ENCODE measurements at places on chromosomes 7 and 10.

GRCh38 chr10:104268713-104269645 lies at the start of gene GSTO2:
GSTO2 (plus strand) TSS chr10:104269184; CDS start chr10:104274916, 5,732 bp downstream.
- peak; percentile 95 for DNase-seq

- DNase-seq, result no peak
Observed at GRCh38 chr10:4488904-4489303, 337.1 kb upstream of the AKR1E2 start.

DNA sequence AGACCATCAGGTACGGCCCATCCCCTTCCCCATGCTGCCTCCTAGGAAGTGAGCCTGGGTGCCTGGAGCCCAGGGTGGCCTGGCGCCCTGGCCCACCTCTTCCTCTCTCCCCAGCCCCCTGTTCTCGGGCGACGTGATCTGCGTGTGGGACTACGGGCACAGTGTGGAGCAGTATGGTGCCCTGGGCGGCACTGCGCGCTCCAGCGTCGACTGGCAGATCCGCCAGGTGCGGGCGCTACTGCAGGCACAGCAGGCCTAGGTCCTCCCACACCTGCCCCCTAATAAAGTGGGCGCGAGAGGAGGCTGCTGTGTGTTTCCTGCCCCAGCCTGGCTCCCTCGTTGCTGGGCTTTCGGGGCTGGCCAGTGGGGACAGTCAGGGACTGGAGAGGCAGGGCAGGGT lies 17.0 kb downstream of the ASL start:
- no peak for DNase-seq

DNA sequence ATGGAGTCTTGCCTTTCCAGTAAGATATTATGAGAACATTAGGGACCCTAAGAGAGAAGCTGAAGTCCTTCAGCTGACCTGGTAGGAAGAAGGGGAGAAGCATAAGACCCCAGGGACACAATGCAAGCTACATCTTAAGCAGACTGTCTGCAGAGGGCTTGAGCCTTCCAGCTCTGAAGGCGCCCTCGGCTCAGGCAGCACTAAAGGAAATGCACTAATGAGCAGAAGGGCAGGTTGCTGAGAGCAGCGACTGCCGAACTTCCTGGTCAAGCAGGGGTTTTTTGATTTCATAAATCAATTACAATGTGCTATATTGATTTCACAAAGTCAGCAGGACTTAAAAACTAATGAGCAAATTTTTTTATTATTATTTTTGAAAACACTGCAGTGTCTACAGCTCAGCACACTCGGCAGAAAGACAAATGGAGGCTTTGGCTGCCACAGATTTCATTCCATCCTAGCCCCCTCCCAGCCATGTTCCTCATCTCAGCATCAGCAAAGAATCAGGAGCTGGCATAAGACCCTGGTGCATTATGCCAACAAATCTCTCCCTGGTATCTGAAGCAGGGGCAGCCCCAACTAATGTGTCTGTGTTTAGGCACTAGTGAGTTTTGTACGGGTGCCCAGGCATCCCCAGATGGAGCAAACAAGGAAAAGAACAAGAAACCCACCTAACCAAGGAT lies 57.1 kb downstream of the LRRTM3 start:
- no peak for DNase-seq

DNA sequence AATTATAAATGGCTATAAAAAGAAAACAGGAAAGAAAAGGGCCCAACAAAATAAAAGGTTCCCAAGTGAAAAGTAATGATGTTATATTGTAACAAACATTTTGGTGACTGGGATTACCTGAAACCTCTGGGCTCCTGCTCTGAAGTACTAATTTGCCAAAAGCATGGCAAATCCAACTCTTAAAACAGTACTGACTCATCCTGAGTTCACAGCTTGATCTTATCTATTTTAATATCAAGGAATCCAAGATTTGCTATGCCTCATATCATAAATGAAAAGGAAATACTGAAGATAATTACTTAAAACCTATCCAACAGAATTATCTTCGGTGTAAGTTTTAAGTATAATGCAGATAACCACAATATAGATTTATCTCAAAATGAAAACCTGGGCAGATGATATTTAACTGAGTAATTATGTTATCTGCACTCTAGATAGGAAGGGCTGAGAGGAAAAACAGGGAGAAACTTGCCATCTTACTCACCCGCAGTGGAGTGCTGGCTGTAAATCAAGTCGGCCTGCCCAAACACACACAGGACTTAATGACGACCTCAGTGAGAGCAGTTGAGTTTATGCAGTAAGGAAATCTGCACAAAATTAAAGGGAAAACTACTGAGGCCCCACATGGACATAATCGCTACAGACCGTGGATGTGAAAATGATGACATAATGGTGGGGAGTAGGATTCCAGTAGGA lies 48.4 kb downstream of the MPP7 start:
- DNase-seq, result no peak

GRCh38 chr10:91513598-91514424 lies 103.7 kb downstream of the HECTD2 start:
- no peak for DNase-seq

DNA sequence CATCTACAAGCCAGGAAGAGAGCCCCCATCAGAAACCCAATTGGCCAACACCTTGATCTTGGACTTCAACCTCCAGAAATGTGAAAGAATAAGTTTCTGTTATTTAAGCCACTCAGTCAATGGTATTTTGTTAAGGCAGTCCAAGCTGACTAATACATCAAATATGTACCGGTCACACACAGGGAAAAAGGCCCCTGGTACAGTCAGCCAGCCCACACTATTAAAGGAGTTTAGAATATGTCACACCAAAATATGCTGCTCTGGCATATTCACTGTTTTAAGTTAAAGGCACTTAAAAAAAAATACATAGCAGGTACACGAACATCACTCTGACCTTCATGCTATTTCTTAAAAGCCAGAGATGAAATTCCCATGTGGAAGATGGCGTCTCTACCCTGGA lies 15.2 kb upstream of the CDCA7L start:
- DNase-seq, result no peak

GRCh38 chr7:44441079-44441478 lies 49.4 kb downstream of the NUDCD3 start:
- no peak for DNase-seq

DNA sequence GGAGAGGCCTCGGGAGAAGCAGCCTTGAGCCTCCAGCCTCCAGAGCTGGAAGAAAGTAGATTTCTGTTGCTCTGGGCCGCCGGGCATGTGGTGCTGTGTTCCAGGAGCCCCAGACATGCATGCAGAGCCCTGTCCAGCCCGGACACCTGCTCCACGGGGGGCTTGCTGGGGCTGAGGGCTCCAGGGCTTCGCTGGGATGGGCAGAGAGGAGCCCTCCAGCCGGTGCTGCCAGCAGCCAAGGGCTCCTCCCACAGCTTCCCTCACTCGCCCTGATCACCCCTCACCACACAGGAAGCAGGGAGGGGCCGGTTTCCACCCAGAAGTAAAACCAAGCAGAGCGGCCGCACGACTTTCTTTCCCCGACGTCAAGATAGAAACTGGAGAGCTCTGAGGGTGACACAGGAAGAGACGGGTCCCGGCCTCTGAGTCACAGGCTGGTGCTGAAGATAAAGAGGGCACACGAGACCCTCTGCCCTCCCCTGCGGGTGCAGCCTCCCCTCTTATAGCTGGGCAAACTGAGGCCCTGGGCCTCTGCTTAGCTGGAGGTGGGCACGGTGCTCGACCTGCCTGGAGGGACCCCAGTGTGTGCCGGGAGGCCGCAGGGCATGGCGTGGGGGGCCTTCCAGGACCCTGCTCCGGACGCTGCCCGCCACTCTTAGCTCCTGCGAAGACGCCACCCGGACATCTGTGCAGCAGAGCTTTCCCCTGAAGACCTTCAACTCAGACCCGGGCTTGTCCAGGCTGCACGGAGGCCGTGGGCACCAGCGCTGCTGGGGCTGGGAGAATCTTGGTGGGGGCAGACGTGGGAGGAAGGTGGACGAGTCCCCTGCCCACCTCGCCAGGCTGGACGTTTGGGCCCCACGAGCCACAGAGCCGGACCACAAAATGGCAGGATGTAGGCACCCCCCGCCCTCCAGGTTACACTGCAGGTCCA lies 31.1 kb downstream of the ADAP1 start:
- DNase-seq, result peak; percentile 84

GRCh38 chr10:129993621-129994020 lies 29.5 kb upstream of the EBF3 start:
- DNase-seq, result no peak

DNA sequence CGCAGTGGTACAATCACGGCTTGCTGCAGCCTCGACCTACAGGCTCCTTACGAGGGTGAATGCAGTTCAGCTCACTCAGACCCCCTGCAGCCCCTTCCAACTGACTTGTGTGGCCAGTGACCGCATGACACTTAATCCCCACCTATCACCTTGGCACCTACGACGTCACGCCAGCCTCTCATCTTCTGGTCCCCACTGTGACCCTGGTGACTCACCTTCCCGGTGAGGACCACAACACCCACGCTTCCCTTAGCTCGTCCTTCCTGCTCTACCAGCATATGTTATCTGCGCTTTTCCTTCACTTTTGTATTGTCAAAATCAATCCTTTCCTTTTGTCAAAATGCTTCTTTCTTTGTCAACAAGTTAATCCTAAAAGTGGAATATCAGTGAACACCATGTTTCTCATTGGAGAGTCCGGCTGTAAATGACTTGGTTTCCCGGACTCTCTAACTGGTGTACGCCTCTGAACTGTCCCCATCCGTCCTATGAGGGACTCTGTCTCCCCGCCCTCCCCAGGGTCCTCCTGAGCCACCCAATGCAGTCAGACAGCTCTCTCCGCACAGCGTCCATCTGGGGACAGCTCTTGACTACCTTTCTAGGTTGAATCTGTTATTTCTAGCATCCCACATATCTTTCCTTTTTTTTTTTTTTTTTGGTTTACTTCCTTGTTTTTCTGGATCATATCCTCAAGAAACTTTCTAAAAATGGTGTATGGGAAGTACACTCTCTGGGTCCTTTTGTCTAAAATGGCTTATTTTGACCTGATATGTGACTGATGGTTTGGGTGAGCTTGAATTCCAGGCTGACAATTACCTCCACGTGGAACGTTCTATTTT lies 37.3 kb downstream of the CFAP46 start:
- DNase-seq, result no peak

GRCh38 chr7:10815546-10815945 lies 158.1 kb upstream of the PHF14 start:
- no peak for DNase-seq

DNA sequence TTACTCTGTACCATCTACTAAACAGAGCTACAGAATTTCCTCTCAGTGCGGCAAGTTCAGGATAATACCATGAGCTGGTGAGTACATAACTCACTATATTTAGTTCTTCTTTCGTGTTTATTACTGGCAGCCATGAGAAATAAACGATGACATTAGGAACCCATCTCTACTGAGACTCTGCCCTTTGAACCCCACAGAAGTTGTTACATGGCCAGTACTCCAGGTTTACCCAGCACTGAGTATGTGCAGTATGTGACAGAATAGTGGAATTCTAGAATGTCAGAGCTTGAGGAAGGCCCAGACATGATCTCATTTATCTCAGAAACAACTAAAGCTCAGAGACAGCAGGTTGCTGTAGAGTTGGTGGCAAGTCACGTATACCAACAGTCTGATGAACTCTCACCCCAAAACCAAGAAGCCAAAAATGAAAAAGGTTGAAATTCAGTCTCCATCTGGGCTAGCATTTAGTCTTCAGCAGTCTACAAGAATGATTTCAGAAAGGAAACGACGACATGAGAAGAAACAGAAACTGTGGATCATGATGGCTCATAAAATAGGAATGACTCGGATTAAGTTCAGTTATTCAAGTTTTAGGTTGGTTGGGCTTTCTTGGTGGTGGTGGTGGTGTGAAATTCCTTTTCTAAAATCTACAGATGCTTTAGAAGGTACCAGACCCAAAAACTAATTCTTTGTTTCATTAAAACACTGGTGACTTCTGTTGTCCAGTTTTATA lies 78.5 kb downstream of the SORBS1 start:
- DNase-seq, result no peak

DNA sequence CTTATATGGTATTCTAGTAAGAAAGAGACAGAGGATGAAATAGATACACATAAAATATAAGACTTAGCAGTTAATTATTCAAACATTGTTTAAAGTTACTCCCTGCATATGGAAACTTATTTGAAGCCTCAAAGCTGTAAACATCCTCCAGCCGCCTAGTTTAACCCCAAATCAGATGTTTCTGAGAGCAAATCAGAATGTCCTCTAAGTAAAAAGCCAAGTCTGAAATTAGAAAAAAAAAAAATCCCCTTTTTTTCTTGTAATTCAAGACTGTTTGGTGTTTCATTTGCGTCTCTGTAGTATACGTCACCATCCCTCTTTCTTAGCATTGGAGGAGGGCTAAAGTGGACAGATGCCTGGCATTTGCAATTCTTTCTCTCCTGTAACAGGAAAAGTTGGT lies 46.4 kb downstream of the TMEM26 start:
- no peak for DNase-seq

DNA sequence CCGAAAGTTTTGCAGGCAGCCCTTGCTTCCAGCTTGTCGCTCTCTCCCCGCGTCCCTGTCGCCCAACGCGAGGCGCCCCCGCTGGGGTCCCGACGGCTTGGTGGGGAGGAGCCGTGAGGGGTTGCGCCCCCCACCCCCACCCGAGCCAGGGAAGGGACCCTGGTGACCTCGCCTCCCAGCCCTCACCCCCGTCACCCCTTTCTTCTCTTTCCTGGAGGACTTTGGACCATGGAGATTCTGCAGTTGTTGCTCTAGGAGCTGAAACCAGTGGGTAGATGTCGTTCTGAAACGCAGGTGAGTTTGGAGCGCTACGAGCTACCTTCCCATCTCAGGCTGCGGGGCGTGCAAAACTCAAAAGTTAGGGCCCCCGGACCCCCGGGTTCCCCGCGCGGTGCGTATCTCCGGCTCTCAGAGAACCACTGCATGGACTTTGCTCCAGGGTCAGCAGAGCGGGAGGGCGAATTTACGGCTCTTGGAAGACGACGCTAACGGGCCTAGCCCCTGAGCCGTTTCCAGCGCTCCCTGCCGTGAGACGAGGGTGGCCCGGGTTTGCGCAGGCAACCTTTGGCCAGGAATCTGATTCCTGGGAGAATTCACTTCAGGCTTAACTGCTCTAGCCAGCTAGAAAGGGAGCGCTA lies 684 bp upstream of the ATXN7L1 start:
- DNase-seq, result peak; percentile 15

GRCh38 chr7:116329686-116330503 lies 119.6 kb downstream of the TES start:
- DNase-seq, result no peak

- DNase-seq, result no peak
Observed at GRCh38 chr7:31126976-31127375, 74.9 kb downstream of the ADCYAP1R1 start.

DNA sequence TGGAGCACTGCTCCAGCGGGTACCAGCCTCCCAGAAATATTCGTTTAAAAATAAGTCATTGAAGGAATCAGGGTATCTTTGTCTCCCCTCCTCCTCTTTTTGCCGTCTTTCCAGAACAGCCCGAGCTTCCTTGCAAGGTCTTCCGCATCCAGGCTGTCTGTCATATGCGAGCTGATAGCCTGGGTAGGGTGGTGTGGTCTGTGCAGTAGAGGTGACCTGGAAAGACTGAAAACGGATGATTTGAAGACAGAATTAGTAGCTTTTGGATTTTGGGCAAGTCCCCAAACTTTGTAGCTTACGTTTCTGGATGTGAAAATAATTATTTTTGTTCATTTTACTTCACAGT lies 480 bp downstream of the VPS50 start:
- no peak for DNase-seq

- no peak for DNase-seq
Observed at GRCh38 chr10:13650961-13651360, 64.2 kb downstream of the PRPF18 start.

GRCh38 chr7:128030654-128031611 lies at the start of gene LRRC4:
LRRC4 (minus strand) TSS chr7:128031437; CDS start chr7:128030640, 797 bp downstream.
- no peak for DNase-seq

GRCh38 chr10:62993121-62993520 lies 140.0 kb upstream of the NRBF2 start:
- no peak for DNase-seq

GRCh38 chr10:129545261-129545660 lies 78.2 kb downstream of the MGMT start:
- no peak for DNase-seq

Data from stimulated activated CD4-positive, alpha-beta T cell treated with anti-CD3 and anti-CD28 coated beads, Interleukin-4, amount 100 ng/mL, for 4 hours (primary cell).